Small intestine (tissue), 16 donors: ENCODE measurements at places on chromosomes 1 and 21. TPM values are rescaled to one million over a fixed set of nuclear protein-coding genes. Genes with fewer than 3 reads are reported as not detected.

The HES2 gene
- polyA plus RNA-seq, result 0.55 TPM

The SPATA1 gene
- polyA plus RNA-seq, result not detected

The FMO2 gene
- polyA plus RNA-seq, result 1.1 TPM

- no peak overlapping the region for H3K4me3 ChIP-seq
- no peak for DNase-seq
- no peaks in the 10 kb centered on the region for H3K27me3 ChIP-seq
- no peaks in the 10 kb centered on the region for H3K36me3 ChIP-seq
- H3K27ac ChIP-seq, result no peak overlapping the region
These were observed 206.3 kb upstream of the KCTD3 start for GRCh38 chr1:215360758-215361157.

DNA sequence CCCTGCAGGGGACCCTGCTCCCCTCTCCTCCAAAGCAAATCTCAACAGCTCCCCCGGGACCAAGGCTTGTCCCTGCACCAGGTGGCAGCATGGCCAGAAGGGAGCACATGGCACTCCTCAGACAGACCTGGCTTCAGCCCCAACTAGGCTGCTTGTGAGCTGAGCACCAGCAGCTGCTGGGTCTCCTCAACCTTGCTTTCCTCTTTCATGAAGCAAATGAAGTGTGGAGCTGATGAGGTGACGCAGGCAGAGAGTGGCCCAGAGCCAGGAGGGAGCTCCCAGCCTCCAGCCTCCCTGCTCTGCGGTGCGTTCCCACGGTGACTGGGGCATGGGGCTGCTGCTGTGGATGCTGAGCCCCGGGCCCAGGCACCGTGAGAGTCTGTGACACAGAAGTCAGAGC is 34.0 kb downstream of the MEGF6 start:
- DNase-seq, result no peak
- no peak overlapping the region for H3K4me3 ChIP-seq
- H3K27ac ChIP-seq, result no peak overlapping the region

The IVL gene
- 0.45 TPM for polyA plus RNA-seq

GRCh38 chr1:12113433-12114339 is 50.6 kb downstream of the TNFRSF8 start:
- DNase-seq, result no peak
- no peak overlapping the region for H3K4me3 ChIP-seq
- no peaks in the 10 kb centered on the region for H3K27me3 ChIP-seq
- H3K4me1 ChIP-seq, result no peaks in the 10 kb centered on the region
- no peaks in the 10 kb centered on the region for H3K36me3 ChIP-seq
- no peak overlapping the region for H3K27ac ChIP-seq

- H3K27ac ChIP-seq, result no peak within 1 kb of the TSS
- H3K36me3 ChIP-seq, result no peaks in the 10 kb centered on the region
- H3K4me3 ChIP-seq, result no peak within 1 kb of the TSS
- H3K27me3 ChIP-seq, result no peaks in the 10 kb centered on the region
These were observed at the start of gene OR10T2 for GRCh38 chr1:158398818-158399514. TSS of gene OR10T2 (minus strand) at chr1:158399466. CDS start at chr1:158399466, 0 bp downstream.

DNA sequence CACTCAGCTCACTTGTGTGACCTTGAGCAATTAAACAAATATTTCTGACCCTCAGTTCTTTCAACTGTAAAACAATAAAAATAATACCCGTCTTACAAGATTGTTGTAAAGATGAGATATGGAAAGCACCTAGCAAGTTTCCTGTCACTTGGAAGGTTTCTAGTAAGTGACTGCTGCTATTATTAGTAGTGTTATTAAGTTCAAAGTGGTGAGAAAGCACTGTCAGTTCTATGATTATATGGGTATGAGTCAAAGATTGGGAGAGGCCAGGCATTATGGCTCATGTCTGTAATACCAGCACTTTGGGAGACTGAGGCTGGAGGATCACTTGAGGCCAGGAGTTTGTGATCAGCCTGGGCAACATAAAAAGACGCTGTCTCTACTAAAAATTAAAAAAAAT is 145.4 kb downstream of the C1orf21 start:
- DNase-seq, result no peak

The EDARADD gene
- not detected for polyA plus RNA-seq

The CFAP57 gene
- polyA plus RNA-seq, result 0.03 TPM

GRCh38 chr1:118158924-118159323 is 26.1 kb downstream of the SPAG17 start:
- H3K4me1 ChIP-seq, result no peaks in the 10 kb centered on the region
- no peak overlapping the region for H3K27ac ChIP-seq
- no peaks in the 10 kb centered on the region for H3K27me3 ChIP-seq
- no peak overlapping the region for H3K4me3 ChIP-seq
- DNase-seq, result no peak

The RIMKLA gene
- under 0.01 TPM for polyA plus RNA-seq

GRCh38 chr1:196094821-196095220 is 513.4 kb downstream of the KCNT2 start:
- no peak overlapping the region for H3K4me3 ChIP-seq
- no peaks in the 10 kb centered on the region for H3K27me3 ChIP-seq
- H3K27ac ChIP-seq, result no peak overlapping the region

The MARK1 gene
- 2.1 TPM for polyA plus RNA-seq

The ZNF672 gene
- 21.9 TPM for polyA plus RNA-seq

The PTGS2 gene
- 3.9 TPM for polyA plus RNA-seq

The PRKCZ gene
- polyA plus RNA-seq, result 44.2 TPM

The OR14K1 gene
- not detected for polyA plus RNA-seq

GRCh38 chr1:15110867-15111230 is 42.7 kb upstream of the TMEM51 start:
- no peak overlapping the region for H3K27ac ChIP-seq
- H3K4me1 ChIP-seq, result no peaks in the 10 kb centered on the region
- peaks cover 9% of the 10 kb centered on the region for H3K36me3 ChIP-seq
- H3K4me3 ChIP-seq, result no peak overlapping the region
- H3K27me3 ChIP-seq, result no peaks in the 10 kb centered on the region
- DNase-seq, result no peak

DNA sequence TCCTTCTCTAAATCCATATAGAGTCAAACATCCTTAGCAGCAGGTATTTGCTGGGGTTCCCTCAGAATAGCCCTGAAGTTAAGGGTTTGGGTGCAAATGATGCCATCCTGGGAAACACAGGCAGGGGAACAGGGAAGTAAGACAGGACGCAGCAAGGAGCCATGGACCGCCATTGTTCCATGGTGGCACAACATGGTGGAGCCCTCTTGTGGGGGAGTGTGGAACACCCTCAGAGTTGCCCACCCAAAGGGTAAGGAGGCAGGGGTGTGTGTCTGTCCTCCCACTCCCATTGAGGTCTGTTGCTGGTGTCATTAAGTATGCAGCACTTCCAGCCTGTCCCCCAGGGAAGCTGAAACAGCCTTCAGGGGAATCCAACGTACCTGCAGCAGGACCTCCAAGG is 20.4 kb upstream of the RCAN1 start:
- H3K4me1 ChIP-seq, result no peaks in the 10 kb centered on the region
- H3K36me3 ChIP-seq, result no peaks in the 10 kb centered on the region
- peaks cover 3% of the 10 kb centered on the region for H3K27me3 ChIP-seq
- H3K4me3 ChIP-seq, result no peak overlapping the region

The ATAD3A gene
- polyA plus RNA-seq, result 42.1 TPM
